H9 (cell line): ENCODE measurements at places on chromosomes 13 and 19. TPM values are rescaled to one million over a fixed set of nuclear protein-coding genes. Genes with fewer than 3 reads are reported as not detected.

DNA sequence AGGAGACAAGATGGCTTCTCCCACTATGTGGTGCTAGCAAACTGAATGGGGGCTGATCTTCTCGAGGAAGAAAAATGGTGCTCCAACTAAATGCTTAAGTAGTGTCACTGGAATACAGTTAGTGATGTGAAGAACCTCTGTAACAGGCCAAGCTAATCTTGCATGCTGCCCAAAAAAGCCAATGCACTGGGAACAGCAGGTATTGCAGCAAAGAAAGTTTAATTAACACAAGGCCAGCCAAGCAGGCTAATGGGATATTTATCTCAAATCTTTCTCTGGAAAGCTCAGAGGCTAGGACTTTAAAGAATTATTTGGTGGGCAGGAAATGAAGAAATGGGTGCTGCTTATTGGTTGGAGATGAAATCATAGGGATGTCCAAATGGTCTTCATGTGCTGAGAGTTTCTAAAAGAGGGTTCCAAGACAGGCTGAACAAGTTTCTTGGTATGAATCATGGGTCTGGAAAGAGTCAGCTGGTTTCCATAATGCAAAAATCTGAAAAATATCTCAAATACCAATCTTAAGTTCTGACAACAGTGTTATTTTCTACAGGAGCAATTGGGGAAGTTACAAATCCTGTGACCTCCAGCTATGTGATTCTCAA is 1550.5 kb downstream of the SLITRK5 start:
- no peak for DNase-seq

Gene GTF2F2
- total RNA-seq = 29.6 and 31.9 TPM in 2 replicates

DNA sequence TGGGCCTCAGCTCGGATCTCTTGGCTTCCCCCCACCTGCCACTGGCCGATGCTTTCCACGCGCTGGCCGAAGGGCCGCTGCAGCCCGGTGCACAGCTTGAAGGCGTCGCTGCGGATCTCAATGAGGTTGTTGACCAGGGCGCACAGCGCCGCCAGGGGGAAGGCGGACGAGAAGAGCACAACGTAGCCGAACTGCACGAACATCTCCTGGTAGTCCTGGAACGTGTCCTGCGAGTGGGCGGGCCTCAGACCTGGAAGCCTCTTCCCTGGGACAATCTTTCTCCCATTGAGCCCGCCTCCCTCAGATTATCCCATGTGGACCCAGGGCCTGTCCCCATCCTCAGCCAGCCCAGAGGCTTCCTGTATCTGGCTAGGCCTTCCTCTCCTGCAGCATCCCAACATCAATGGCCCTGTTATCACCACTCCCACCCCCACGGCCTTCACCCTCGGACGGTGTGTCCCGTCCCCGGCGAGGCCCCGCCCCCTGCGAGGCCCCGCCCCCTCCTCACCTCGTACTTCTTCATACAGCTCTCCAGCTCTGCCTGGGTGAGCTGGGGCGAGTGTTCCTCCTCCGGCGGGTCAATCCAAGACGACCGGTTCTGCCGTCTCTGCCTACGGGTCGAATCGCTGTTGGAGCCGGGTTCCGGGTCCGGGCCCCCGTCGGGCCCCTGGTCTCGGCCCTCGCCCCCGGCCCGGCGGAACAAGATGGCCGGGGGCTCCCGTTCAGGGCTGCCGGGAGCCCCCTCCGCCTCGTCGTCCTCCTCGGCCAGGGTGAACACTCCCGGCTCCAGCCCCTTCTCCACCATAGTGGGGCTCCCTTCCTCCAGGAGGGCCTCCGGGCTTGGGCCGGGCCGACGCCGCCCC is 6.8 kb downstream of the ANO8 start:
- peak; percentile 96 for DNase-seq

Gene BSG
- 715 and 719 TPM in 2 replicates for total RNA-seq

- no peak for DNase-seq
Measured at GRCh38 chr13:33519561-33520467, 234.3 kb upstream of the STARD13 start.

Gene FIZ1
- 21.5 and 25.2 TPM in 2 replicates for total RNA-seq

- no peak for DNase-seq
Measured at GRCh38 chr13:110433014-110433413, 125.9 kb downstream of the COL4A2 start.

- no peak for DNase-seq
Measured at GRCh38 chr13:111187960-111188541, 72.9 kb downstream of the ARHGEF7 start.

GRCh38 chr13:39379118-39379517 is 223.9 kb downstream of the LHFPL6 start:
- DNase-seq = no peak
